Renal cortex interstitium (tissue), 15 donors: ENCODE measurements at places on chromosomes 1 and 21. TPM values are rescaled to one million over a fixed set of nuclear protein-coding genes. Genes with fewer than 3 reads are reported as not detected.

Gene GPR89A
- polyA plus RNA-seq = 47.8 TPM

DNA sequence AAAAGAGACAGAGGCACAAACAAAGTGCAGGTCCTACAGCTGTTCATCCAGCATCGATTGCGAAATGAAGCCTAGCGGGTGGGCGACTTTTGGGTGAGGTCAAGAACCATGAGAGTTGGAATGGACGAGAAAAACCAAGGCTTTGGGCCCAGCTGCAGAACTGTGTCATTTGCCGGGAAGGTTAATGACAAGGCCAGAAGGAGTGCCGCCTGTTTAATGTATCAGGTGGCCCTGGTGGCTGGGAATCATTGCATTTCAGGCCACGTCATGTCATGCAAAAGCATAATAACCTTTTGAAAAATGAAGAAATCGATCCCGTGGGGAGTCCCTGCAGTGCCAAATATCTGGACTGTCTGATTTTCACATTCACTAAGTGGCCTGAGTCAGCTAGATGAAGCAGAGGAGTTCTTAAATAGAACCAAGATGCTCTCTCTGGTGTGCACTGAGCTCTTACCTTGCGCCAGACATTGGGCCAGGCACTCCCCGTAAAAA lies 8.1 kb upstream of the RCC2 start:
- DNase-seq = no peak

GRCh38 chr1:33455539-33456501 lies 16.6 kb upstream of the ZSCAN20 start:
- peak; percentile 61 for DNase-seq

DNA sequence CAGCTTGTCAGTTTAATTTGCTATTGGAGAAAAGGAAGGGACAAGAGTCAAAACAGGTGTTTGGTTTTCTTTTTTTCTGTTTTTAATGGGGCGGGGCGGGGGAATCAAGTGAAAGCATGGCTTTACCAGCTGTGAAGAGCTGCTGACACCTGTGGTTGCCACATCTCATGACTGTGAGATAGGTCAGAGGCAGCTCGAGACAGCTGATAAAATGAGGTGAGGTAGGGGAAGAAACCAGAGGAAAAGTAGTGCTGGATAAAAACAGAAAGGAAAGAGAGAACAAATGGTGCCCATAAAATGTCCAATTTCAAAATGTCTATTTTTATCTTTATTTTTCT lies 272.3 kb downstream of the NEGR1 start:
- peak; percentile 1 for DNase-seq

Gene INSRR
- 1.1 TPM for polyA plus RNA-seq

DNA sequence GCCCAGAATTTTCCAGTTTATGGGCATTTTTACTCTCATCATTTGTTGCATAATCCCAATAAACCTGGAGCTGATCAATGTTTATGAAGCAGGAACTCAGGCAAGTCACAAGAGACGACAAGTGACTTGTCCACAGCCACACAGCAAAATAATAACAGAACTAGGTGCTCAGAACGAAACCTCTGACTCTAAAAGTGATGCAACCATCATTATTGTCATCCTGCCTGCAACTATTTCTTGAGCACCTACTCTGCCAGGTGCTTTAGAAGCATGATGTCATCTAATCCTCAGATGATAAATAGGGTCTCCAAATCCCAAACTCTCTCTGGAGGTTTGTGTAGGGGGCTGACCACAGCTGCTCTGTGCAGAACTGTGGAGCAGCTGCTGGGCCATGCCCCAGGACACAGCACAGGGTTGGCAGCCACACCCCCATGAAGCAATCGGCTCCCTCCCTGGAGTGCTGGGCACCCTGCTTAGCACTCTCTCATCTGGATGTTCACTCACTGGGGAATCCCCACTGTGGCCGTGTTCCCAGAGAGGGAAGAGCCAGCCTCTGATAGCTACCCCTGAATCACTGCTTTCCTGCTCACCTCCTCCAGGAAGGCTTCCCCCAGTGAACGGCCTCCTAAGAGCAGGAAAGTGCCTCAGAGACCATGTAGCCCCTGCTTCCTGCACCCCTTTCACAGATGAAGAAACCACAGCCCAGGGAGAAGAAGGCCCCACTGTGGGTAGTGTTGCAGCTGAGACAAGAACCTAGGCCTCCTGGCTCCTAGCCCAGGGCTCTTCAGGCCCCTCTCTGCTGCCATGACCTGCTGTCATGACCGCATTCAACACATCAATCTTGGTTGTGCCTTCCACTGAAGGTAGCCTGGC lies 2.1 kb downstream of the TTC22 start:
- no peak for DNase-seq

DNA sequence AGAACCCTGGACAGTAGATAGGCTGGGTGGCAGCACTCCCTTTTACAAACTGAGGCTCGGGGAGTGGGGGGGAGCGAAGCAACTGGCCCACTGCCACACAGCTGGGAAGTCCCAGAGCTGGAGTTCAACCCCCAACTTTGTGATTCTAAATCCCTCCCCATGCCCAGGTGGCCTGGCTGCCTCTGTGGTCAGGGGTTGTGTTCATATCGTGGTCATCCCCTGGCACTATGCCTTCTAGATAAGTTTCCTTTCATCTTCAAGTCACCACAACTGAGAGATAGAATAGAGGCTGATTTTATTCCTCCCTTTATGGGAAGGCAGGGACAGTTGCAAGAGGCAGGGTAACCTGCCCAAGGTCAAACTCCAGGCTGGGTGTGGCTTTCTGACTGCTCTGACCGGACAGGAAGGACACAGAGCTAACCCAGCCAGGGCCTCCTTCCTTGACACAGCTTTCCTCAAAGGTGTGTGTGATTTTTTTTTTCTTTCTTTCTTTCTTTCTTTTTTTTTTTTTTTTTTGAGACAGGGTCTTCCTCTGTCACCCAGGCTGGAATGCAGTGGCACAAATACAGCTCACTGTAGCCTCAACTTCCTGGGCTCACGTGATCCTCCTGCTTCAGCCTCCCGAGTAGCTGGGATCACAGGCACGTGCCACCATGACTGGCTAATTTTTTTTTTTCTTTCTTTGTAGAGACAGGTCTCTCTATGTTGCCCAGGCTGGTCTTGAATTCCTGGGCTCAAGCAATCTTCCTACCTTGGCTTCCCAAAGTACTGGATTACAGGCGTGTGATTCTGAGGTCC lies 18.4 kb upstream of the TNFRSF1B start:
- no peak for DNase-seq

DNA sequence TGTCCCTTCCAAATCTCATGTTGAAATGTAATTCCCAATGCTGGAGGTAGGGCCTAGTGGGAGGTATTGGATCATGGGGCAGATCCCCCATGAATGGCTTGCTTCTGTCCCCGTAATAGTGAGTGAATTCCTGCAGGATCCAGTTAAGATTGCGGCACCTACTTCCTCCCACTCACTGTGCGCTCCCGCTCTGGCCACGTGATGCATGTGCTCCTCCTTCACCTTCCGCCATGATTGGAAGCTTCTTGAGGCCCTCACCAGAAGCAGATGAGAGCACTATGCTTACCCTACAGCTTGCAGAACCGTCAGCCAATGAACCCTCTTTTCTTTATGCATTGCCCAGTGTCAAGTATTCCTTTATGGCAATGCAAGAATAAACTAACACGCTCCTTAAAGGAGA lies 14.9 kb upstream of the RAB3GAP2 start:
- DNase-seq = no peak

DNA sequence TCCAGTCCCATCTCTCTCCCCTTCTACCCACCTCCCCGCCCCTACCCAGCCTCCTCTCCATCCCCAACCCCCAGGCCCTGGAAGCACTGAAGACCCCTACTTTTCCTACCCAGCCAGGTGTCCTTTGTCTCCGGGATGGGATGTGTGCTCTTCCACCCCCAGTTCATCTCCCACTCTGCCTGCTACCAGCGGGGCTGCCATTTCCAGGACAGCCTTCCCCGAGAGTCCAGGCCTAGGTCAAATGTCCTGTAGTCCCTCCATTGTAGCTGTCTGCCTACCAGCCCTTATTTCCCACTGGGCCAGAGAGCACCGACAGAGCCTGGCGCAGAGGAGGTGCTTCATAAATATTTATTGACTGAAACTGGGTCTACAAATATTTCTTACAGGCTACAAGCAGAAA lies 72.0 kb upstream of the TLR5 start:
- no peak for DNase-seq

GRCh38 chr1:97332716-97333115 lies 588.1 kb downstream of the DPYD start:
- no peak for DNase-seq

GRCh38 chr1:173527151-173527826 lies 50.2 kb downstream of the PRDX6 start:
- DNase-seq = no peak

DNA sequence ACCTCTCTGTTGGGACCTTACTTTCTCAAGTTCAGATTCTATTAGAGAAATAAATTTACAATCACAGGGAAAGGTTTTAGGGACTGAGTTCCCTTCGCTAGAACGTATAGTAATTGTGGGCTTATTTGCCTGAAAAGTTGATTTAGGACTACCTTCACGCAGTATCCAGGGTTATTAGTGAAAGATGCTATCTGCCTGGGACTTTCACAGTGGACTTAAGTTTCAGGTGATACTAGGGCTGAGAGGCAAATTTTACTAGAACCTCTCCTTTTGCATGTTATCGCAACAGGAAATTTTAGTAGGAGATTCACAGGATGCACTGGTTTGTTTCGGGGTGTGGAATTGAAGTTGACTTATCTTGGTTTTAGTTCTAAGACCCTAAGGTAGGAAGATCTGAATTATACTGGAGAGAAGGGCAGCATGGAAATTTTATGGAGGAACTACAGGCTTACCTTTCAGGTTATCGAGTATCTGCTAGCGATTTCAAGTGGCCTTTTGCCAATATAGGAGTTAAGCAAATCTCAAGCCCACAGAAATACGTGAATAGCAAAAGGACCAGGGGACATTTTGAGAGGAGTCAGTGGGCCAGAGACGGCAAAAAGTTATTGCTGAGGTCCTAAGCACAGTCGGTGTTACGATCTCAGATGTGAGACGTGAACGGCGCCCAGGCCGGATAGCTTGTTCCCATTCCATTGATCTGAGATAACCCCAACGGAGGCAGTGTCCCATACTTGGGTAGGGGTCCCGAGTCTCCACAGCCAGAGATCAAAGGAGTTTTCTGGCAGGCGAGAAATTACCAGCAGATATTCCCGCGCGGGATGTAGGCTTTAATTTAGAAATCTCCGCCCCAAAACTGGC lies 723 bp upstream of the GNAI3 start:
- DNase-seq = no peak

Gene RYR2
- polyA plus RNA-seq = 1.2 TPM

Gene RCSD1
- 13.2 TPM for polyA plus RNA-seq

DNA sequence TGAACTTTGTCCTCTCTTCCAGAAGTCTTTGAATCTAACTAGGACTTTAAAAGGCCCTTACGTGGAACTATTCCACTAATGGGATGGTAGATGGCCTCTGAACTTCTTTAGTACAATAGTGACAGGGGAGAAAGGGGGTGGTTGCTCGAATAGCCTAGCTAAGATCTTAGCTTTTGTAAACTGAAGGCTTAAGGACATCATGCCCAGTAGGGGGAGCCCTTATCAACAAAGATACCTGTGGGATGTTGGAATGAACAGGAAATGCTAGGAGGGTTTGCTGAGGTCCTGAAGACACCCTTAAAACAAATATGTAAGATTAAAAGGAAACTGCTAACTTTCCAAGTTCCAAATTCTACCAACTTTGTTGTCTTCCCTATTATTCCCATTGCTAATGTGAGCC lies 33.2 kb downstream of the NHLH2 start:
- peak; percentile 38 for DNase-seq

DNA sequence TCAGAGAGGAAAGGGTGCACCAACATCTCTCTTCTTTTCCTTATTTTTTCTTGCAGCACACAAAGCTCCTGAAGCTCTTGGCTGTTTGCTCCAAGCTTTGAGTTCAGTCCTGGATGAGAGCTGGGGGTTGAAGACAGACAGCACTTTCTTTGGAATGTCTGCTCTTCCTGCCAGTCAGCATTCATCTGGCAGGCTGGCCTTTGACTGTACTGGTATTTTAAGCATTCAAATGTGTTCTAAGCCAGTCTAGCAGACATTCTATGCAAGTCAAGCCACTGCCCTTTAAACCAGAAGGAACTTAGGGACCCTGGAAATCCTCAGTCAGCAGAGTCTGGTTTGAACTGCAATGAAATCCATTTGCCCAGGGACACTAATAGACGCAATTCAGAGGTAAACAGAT lies 45.0 kb downstream of the XCL1 start:
- DNase-seq = no peak

Gene GPR3
- 0.97 TPM for polyA plus RNA-seq

DNA sequence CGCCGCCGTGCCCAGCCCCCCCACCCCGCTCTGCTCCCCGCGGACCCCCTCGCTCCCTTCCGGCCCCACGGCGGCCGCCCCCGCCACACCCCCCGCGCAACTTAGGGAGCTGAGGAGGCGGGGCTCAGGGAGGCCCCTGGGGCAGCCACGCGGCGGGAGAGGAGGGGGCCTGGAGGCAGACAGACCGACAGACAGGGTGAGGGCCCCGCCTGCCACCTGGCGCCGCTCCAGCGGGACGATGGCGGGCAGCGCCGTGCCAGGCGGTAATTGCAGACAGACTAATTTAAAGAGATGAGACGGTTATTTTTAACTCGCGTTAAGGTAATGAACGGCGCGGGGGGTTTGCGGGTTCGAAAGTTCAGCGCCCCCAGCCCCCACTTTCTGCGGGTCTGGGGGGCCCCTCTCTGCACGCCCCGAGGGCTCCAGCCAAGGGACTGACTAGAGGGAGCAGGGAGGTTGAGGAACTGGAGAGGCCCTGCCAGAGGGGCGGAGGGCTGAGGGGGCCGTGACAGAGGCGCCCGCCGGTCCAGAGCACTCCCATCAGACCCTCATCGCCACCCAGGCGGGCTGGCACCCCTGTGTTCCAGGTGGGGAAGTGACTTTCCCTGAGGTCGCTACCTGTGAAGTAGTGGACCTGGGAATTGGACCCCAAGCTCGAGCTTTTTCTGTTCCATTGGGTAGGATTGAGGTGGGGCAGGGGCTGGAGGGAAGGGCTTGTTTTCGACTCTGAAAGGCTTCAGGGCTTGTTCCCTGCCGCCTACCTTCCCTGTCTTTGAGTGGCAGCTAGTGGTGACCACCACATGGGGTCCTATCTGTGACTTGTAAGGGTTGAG lies 5.4 kb downstream of the FOXO6 start:
- no peak for DNase-seq

DNA sequence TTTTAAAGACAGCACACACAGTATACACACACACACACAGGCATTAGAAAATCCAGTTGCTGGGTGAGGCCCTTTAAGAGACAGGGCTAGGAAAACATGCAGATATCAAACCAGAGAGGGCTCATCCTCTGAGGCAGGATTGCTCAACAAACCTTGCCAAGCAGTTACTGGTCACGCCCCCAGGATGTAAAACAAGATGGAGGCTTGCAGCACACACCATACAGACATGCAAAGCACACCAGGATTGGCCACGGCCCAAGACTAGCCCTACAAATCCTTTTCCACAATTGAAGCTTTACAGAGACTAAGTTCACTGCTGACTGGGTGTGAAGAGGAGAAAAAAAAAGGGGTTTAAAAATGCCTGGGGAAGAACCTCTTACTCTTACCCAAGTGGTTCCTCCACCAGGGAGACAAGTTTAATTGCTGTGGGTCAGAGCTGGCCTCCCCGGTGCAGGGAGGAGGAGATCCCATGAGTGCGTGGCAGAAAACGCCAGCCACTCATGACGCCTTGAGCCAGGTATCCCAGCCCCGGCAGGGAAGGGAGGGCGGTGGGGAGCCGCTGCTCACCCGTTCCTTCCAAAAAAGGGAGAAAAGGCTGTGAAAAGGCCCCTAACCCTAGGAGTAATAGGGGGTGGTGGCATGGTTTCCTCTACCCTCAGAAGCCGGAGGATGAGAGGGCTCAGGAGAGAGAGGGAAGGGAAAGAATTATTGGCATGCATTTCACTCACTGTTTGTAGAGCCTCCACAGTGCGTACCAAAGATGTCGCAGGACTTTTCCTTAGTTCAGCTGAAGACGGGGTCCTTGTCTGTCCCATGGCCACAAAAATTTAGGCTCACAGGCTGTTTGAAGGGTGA lies 594.6 kb upstream of the ZP4 start:
- no peak for DNase-seq

- no peak for DNase-seq
Measured at GRCh38 chr1:177953549-177953948, 16.3 kb downstream of the SEC16B start.
